ENCODE measurements at places on chromosomes 2 and 18.

DNA sequence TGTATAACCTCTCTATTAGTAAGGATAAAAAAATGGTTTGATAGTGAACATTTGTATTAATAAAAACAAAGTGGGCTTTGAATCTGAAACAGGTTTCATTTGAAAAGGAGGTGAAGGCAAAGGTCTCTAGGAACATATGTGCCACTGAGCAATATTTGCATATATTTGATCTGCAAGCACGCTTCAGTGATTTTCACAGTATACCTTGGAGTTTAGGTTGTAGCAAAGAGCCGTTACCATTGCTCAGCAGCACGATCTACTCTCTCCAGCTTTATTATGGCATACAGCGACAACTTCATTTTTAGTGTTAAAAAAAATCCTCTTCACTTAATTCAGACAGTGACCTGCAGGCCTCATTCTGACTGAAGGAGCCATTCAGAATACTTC is 75.8 kb upstream of the ZEB2 start:
- no peak for DNase-seq

DNA sequence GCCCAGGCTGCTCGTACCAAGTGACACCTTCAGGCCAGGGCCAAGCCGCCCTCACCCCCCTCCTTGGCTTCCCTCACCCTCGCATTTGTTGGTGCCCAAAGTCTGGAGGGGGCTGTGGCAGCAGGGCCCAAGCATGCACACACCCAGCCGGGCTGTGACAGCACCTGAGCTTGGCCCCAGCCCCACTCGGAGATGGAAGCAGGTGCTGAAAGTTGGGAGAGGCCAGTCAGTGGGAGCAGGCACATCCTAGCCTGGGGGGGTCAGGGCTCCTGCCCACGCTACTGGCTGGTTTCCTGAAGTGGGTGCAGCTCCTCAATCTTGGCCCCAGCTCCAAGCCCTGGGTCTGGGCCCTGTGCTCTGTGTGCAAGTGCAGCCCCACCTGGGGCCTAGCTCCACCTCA is 228.0 kb downstream of the RDH14 start:
- no peak for DNase-seq

DNA sequence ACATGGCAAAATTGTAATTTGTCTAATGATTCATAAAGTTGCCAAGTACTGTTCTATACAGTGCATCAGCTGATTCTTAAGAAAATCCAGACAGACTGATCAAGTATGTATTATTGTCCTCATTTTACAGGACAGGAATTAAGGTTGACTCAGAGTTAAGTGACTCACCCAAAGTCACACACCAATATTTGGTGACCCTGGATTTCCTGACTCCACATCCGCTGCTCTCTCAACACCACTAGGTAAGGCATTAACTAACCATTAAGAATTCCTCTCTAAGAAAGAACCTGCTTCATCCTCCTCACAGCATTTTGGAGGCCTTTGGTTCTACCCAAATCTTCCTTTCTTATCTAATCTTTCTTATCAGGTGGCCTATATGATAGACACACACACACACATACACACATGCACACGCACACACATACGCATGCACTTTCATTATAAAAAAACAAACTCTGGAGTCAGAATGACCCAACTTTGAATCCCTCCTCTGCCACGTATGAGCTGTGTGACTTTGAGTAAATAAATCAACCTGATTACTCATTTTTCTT is 150.8 kb downstream of the ANKRD44 start:
- peak; percentile 28 for DNase-seq

DNA sequence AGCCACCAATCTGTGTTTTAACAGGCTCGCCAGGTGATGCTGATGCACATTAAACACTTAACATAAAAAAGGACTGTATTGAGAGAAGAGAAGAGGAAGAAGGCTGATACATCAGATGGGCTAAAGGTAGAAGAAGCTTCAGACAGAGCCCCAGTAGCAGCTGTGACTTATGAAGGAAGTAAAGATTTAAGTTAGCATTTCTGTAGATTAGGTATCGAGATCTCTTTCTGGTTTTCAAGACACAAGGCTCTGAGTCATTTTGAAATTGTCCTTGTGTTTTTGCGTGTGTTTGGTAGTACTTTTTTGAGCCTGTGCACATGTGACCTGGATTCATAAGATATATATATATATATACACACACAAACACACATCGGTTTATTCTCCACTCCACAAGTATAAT is 40.6 kb upstream of the GCFC2 start:
- no peak for DNase-seq

DNA sequence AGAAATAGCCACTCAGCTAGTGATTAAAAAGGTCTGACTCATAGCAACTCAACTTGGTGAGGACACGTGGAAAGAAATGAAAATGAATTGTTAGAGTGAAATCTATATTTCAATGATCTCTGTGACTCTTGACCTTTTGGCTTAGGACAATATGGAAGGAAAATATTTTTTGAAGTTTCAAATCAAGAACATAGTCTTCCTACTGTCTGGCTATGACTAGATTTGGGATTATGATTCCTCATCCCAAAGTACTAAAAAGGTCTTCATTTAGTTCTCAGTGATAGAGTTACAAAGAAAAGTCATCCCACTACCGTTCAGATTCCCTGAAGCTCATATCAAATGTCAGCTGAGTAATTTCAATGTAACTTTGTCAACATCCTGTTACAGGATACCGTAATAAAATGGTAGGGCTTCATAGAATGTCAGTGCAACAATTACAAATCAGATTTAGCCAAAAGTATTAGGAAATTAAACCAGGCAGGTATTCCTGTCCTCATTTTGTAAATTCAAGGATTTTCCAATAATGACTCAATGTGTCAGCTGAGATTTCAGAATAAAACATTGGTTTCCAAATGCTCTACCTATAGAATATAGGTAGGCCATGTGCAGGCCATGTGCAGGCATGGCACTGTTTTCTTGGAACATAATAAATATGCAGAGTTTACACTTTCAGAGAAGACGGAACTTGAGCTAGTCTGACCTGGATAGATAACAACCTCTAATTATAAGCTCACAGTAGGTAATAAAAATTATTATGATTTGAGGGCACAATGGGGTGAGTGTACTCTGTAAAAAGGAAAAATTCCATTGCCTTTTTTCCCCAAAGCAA is 36.0 kb downstream of the ANKRD29 start:
- DNase-seq = no peak

DNA sequence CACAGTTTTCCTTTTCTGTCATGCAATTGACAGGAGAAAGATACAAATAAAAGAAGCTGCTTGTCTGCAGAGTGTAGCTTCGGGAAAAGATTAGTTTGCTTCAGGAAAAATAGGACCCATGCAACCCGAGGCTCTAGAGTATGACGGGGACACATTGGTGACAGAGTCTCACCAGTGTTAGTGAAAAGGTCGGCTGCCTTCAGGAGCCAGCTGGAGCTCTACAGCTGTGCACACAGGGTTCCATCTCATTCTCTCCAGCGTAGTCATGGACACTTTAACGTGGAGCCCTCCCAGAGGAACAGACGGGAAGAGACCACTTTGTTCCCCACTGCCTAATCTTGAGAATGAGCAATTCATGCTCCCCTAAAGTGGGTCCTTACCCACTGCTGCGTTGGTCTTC is 42.9 kb downstream of the FECH start:
- no peak for DNase-seq

DNA sequence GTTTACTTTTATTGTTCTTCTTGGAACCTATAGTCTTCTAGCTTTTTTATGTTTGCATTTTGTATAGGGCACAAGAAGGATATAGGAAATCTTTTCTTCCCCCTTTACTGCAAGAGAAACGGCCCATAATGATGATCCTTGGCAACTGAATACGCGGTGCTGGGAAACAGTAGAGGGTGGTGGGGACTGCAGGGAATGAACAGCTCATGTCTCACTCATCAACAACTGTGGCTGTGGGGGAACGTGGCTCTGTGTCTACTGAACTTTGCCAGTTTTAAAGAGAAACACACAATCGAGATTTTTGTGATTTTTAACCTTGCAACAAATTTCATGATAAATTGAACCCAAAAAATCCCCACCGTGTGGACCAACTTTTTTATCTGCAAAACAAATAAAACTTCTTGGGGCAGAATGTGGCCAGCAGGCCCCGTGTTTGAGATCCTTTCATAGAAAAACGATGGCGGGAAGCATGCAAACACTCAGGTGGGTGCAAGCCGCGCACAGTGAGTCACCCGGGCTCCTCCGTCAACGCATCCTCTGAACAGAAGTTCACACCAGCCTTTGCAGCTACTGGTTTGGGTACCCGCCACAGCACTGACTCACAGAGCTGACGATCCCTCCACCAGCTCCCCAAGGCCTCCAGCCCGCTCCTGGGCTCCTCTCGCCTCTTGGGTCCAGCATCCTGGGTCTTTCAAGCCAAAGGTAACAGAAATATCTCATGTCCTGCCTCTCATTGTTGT is 149.3 kb downstream of the COL6A3 start:
- no peak for DNase-seq

GRCh38 chr2:71122387-71123298 is 7.4 kb downstream of the MCEE start:
- DNase-seq = no peak

- peak; percentile 21 for DNase-seq
Measured at GRCh38 chr18:59902131-59902992, 2.6 kb downstream of the PMAIP1 start.

GRCh38 chr2:233385489-233386044 is 31.3 kb downstream of the DGKD start:
- DNase-seq = no peak
